Stimulated activated CD4-positive, alpha-beta T cell treated with anti-CD3 and anti-CD28 coated beads, Interleukin-15, amount 100 ng/mL, for 1 hour (primary cell): ENCODE measurements at places on chromosomes 3 and 15.

DNA sequence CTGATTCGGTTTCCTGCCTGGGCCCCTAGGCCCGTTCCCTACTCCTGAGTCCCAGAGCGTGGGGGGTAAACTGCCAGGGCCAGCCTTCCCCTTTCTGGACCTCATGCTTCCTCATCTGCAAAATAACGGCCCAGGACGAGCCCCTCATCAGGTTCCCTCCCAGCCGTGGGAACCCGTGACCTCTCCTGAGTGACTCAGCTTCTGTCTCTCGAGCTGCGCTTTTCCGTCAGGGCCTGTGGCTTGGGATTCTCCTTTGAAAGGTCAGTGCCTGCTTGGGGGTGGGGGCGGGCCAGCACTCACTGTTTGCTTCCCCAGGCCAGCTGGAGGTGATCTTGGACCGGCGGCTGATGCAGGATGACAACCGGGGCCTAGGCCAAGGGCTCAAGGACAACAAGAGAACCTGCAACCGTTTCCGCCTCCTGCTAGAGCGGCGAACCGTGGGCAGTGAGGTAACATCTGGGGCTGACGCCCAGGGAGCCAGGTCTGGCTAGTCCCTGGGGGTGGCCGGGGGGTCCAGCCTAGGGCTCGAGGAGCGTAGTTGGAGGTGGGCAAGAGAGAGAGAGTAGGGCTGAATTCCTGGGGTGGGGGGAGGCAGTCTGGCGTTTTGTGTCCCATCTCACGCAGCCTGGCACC is 12.8 kb downstream of the MAN2A2 start:
- DNase-seq = no peak

GRCh38 chr3:46812237-46812791 is 50.9 kb downstream of the MYL3 start:
- DNase-seq = peak; percentile 39

DNA sequence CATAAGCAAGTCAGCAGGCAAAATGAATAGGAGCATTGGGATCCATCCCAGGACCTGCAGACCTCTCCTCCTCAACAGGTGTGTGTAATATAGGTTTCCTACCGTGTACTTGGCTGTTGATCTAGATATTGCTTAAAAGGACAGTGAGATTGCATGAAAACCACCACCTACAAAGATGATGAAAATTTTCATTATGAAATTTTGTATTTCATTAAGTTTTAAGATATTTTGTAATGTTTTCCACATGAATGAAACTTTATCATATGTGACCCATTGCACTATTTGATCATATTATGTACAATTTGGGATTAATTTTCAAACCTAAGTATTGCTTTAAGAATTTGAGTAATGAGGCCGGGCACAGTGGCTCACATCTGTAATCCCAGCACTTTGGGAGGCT is 94.3 kb upstream of the TRPM1 start:
- DNase-seq = no peak

DNA sequence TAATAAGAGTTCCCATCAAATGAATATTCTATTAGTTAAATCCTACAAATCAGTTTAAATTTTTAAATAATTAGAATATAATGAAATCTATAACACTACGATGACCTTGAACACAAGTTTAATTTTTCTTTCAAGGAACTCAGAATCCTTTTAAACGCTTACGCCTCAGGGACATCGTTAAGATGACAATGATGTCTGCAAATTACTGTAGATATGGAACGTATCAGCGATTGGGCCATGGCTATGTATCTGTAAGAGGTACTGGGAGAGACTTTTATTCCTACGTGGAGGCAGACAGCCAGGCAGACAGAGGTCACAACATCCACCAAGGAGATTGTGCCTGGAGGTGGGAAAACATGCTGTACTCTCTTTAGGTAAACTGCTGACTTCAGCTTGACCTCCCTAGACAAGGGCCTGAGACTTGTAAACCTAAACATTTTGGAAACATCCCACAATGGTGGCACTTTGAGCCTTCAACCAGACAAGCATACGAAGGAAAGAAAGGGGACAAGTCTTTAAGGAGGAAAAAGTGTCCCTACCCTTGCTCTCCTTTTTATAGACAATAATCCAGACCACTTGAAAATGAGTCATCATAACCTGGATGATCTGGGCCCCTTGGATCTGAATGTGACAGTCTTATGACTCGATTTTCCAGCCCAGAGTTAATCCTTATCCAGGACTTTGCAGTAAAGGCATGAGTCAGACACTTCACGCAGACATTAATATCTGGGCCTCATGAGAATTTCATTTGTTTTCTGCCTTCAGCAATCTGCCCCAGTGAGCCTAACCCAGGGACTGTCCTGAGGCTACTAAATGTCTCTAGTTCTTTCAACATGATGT is 6.8 kb upstream of the LDHAL6B start:
- no peak for DNase-seq

DNA sequence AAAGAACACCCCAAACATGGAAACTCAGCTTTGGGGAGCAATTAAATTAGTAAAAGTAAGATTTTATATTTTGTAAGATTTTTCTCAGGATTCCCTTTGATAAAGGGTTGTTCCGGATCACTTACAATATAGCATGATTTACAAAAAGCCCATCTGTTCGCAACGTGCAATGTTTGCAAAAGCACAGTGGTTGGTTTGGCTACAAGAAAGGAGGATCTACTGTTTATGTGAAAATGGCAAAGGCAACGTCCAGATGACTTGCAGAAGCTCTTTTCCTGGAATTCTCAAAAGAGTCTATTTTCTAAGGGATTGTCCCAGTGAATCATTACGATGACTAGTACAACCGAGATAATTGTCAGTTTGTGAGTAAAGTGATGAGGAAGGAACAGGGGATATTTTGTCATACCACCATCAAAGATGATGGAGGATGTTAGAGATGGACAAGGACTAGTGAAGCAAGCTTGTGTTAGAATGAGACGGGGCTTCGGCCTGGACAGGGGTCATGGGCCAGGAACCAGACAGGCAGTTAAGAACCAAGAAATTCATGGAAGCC is 71.6 kb downstream of the CRYGS start:
- DNase-seq = no peak

DNA sequence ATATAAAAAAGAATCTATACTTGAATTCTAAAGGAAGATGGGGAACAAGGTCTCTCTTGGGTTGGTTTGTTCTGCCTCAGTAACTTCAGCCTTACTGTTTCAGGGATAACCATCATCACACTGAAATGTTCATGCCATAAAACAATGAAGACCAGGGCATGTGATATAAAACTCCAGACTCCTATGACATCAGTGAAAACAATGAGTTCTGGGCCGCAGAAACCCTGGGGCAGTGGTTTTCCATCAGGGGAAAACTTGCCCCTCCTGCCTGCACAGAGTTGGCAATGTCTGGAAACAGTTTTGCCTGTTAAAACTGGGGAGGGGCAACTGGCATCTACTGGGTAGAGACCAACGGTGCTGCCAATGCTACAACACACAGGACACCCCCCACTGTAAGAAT is 46.8 kb downstream of the CA12 start:
- no peak for DNase-seq

DNA sequence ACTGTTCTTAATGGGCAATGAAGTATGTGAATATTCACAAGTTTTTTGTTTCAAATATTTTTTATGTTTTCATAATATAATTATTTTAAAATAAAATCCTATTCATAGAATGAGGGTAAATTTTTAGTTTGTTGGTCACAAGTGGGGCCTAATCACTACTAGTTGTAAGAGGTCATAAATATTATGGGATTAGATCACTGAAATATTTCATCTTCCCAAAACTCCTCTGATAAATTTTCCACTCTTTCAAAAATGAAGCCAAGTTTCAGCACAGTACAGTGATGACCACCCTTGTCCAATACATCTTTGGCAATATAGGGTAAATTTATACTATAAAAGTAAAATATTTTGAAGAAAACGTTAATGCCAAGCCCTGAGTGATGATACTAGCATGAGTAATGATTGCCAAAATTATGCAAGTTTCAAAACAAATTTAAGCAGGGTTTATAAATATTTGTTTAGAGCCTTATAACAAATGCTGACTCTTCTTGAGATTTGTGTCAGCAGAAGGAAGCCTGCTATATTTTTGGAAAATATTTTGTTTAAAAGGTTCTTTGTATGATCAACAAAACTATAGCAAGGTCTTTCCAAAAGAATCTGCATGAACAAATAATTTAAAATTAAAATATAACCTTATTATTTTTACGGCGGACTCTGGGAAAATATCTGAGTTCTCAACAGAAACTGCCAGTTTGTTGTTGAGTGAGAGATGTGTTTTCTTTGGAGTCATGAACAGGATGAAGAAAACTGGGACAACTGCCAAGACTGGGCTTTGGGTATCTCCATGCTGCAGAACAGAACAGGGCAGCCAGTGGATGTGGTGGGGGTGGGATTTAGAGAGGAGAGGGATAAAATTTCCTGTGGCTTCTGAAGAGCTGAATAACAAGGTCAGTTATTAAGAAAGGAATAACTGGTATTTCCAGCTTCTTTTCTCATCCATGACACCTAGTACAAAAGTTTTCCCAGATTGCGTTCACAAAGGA is 17.9 kb upstream of the TM4SF1 start:
- DNase-seq = no peak

DNA sequence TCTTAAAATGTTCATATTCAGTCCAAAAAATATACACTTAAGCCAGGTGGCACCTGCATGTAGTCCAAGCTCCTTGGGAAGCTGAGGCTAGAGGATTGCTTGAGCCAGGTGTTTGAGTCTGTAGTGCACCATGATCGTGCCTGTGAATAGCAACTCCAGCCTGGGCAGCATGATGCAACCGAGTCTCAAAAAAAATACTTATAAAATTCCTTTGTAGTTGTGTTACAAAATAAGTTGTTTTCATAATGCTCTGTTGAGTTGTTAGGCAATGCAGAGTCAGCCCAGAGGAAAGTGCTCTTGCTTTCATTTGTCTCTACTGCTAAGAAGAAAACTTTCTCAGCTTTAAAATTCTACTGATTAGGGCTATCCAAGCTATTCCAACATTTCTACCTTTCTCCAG is 442.8 kb upstream of the ARRDC4 start:
- DNase-seq = no peak

DNA sequence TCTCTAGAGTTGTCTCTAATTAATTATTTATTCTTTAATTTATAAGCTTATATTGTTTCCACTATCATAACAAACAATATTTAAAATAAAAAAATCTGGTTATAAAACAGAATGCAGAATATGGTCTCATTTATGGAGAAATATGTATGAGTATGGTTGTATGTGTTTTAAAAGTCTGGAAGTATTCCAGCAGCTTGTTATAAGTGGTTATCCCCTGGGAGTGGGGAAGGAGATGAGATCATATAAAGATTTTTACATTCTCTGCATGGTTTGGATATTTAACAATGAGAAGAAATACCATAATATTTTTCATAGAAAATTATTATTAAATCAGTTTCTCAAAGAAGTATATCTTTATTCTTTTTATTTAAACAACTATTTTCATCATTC is 135.4 kb upstream of the MB21D2 start:
- DNase-seq = no peak
